ENCODE measurements at places on chromosomes 12 and 14.

GRCh38 chr14:88156127-88156526 lies 151.2 kb downstream of the GPR65 start:
- DNase-seq = no peak

GRCh38 chr14:36661506-36662257 lies at the start of gene PAX9:
Gene PAX9 (plus strand): TSS chr14:36661860. CDS start chr14:36662090, 230 bp downstream.
- DNase-seq = peak; percentile 92

DNA sequence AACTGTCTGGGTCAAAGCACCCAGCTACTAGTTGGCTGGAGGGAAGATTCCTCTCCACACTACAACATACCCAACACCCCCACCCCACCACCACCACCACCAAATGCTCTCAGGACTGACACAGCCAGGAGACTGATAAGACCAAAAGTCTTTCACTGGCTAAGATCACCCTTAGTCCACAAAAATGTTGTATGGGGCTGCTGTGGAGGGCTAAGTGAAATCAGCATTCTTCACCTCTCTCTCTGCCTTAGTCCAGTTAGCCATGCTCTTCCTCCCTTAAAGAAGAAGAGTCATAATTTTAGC lies 106.2 kb downstream of the NUAK1 start:
- DNase-seq = no peak

GRCh38 chr12:27095346-27095745 lies 13.0 kb upstream of the C12orf71 start:
- DNase-seq = no peak

DNA sequence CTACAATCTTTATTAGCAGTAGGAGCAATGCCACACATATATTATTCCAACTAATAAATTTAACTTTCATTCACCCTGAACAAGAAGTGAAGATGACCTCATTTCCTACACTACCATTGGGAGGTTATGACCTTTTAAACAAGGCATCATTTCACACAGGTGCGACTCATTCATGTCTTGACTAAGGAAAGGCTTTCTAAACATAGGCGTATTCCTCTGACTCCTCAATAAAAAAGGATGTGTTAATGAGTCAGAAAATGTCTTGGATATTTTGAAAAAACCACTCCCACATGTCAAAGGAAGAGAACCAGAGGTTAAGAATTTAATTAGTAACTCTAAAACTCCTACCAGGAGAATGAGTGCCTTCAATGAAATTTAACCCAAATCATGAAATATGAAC lies 115.2 kb downstream of the PRICKLE1 start:
- no peak for DNase-seq

DNA sequence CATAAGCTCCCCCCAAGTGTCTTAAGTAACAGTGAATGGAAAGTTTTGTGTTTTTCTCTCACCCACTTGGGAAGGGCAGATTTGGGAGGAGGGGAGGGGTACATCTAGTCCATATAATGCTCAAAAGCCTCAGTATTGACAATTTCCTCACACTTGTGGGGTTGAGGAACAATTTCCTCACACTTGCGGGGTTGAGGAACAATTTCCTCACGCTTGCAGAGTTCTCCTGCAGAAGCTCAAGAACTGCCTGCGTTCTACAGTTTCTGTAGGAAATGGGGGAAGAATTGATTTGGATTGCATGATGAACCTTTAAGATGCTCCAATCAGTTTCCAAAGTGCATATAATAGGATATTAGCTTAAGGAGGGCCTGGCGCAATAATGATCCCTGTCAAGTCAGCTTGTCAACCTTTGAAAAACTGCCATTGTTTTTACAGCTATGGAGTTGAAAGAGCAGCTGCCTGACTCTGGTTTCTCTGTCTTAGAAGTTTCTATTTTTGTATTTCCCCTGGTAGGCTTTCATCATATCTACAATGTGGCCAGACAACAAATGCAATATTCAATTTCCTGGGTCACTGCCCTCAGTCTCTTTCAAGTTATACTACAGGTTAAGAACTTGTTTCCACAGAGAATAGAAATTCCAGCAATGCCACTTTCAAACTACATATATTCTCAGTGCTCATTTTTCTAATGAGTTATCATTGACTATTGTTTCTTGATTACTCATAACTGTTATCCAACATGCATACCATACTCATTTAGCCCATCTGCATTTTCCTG lies 66.5 kb downstream of the PLEKHG7 start:
- DNase-seq = no peak

GRCh38 chr14:97179573-97179972 lies 382.4 kb downstream of the VRK1 start:
- DNase-seq = no peak

DNA sequence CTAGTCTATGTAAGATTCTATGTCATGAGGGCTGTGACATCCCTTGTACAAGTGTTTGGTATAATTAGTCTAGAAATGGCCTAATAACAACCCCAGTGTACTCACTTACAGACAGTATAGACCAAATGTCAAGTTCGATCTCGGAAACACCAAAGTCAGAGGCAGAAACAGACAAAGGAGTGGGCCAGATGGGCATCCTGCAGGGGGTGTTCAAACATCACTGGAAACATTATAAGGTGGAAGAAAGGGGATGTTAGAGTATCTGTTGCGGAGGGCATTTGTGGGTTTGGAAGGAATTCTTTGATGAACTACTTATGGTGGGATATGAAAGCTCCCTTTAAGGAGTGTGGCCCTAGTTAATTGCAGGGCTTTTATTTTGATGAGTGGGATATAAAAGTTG lies 134.6 kb downstream of the ESR2 start:
- no peak for DNase-seq

- DNase-seq = no peak
Measured at GRCh38 chr14:51216602-51217001, 23.4 kb upstream of the TMX1 start.

DNA sequence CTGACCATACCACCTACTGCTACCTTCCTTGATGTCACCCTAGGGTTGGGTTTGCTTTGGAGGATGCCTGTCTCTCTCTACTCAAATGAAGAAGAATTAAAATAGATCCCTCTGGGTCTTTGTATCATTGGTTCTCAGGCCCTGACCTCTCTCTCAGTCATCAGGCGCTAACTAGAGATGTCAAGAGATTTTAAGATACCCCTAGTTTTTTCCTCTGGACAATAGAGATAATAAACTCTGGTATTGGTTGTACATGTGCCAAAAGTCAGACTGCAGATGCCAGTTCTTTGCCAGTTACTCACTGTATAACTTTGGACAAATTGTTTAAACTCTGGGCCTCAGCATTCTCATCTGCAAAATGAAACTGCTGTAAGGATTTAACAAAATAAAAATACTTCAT lies 31.5 kb downstream of the ITPR2 start:
- DNase-seq = no peak

DNA sequence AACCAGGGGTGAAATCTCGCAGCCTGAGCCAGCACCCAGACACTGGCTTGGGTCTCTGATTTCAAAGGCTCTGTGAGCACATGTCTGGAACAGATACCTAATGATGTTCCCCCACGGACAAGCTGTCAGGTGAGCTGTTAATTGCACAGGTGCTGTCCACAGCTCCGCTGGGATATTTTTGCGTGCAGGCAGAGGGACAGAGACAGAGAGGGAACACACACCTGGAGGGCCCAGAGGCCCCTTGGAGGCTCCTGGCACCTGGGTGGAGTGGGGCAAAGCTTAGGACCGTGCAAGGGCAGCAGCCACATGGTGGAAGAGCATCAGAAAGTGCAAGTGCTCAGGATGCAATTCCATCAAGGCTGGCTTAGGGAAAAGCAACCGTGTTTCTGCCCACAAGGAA lies 57.3 kb downstream of the ARL6IP4 start:
- no peak for DNase-seq

- no peak for DNase-seq
Measured at GRCh38 chr12:18861287-18861858, 123.5 kb downstream of the CAPZA3 start.

GRCh38 chr12:103620395-103620794 lies 33.3 kb downstream of the STAB2 start:
- no peak for DNase-seq

DNA sequence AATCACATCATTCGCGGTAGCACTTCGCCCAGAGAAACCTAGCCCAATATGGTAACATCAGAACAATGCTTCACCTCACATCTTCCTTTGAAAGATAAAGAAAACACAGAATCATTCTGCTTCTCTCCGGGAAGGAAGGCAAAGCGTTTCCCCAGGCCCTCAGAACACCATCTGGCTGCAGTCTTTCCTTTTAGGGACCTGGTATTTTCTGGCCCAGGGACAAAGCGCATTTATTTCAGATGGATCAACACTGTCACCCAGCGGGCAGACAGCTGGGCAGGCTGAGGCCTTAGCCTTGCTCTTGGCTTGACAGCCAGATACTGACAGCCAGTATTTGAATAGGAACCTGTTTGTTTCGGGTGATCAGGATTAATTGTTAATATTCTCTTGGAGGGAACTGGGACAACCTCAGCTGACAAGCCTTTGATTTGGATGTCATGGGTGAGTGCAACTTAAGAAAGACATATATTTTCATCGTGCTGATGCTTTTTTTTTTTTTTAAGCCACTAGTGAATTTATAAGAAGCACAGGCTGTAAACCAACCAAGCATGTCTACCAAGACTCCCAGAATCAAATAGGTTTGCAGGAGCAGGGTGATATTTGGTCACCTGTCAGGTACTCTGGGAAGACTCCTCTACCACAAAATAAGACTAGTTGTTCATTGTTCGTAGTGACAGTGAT lies 118.9 kb downstream of the VEZT start:
- peak; percentile 79 for DNase-seq

- DNase-seq = no peak
Measured at GRCh38 chr12:80752464-80752863, 35.8 kb downstream of the MYF5 start.

- DNase-seq = no peak
Measured at GRCh38 chr12:3003357-3003992, 44.3 kb downstream of the TEAD4 start.

- no peak for DNase-seq
Measured at GRCh38 chr12:94867066-94867855, 136.2 kb downstream of the NDUFA12 start.

DNA sequence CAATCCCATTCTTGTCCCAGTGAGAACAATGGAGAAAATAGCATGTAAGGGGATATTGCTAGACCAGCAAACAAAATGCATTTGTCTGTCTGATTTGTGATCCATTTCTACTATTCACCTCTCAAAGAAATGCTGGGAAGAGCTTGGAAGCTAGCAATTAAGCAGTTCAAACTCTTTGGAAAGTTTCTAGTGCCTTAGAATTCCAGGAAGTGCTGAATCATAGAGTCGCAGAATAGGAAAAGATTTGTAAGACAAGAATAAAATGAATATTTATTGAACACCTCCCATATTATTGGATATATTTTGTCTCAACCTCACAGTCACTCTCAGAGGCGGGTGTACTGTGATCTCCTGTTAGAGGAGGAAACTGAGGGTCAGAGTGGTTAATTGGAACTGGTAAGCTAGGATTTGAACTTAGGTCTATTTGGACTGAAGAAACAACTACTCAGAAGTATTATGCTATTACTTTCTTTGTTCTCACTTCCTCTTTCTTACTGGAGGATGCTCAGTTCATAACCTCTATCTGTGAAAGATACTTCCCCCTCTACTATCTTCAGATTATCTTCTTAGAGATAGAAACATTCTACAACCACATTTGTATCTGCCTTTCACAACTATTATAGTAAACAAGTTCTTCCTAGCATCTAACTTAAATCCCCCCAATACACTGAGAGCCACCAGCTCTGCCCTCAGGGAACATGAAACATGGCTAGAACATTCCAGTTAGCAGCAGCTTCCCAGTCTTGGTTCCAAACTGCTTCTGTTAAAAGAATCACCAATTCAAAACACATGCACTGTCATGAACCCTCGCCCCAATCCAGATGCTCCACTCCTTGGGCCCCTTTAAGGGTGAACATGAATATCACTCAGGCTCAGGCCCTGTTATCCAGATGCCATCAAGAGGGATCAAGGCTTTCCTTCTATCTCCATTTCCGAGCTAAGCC lies 64.2 kb downstream of the DRAM1 start:
- no peak for DNase-seq

DNA sequence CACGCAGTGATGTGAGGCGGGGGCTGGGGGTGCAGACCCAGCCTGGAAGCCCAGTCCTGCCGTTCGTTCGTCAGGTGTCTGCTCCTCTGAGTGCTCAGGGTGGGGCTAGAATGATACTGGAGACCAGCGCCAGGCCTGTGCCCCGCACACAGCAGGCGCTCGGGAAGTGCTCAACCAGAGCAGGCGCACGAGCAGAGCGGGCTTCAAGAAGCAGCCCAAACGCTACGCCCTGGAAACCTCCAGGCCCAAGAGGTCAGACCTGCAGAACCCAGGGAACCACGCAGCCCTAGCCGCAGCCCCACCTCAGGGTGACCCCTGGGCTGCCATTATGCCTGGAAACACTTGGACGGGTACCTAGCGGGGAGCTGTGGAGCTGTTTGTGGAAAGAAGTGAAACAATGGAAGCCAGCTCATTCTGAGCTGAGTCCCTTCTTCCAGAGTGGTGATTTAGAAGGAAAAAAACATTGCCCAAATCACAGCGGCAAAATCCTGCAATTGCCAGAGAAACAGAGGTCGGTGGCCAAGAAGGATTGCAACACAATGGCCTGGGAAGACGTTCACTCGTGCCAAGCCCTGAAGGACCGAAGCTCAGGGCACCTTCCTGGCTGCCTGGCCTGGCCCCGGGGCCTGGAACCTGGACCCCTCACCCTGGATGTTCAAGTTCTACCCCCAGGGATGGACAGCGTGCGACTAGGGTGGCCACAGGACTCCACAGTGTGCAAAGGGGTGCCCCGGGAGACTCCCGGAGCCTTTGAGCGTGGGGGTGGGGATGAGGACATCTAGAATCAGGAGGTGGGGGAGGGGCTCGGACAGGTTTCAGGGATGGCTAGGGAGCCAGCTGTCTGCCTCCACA lies 40.4 kb upstream of the DIO3 start:
- peak; percentile 73 for DNase-seq

DNA sequence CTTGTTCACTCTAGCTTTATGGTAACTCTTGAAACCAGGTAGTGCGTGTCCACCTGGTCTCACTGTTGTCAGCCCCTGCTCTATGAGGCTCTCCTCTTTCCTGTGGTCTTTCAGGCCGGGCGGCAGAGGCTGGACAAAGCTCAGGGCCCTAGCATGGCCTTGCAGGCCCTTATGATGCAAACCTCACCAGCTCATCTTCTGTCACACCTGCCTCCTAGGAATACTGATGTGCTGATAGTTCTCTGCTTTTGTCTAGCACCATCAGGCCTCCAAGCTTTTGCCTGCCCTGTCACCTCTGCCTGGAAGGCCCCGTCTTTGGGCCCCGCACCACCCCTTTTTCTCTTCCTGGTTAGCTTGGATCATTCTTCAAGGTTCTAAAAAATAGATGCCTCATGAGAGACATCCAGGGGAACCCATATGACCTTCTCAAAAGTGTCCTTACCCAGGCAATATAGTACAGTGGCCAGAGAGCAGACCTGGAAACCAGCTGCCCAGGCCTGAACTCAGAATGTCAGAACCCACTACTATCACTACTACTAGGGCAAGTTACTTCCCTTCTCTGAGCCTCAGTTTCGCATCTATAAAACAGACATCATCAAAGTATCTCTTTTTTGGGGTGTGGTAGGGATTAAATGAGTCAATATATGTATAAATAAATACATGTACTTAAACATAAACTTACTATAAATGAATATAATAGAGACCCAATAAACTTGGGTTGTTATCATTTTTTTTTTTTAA lies 91.7 kb downstream of the ZFP36L1 start:
- DNase-seq = no peak

Data from sciatic nerve (tissue), 2 donors.